Heart right ventricle (tissue), 16 donors: ENCODE measurements at places on chromosomes 2 and 18. TPM values are rescaled to one million over a fixed set of nuclear protein-coding genes. Genes with fewer than 3 reads are reported as not detected.

ALPG gene
- total RNA-seq, result not detected

SKA1 gene
- total RNA-seq, result 0.18 TPM

GRCh38 chr18:47512726-47513435 is 261.4 kb upstream of the SKOR2 start:
- no peak for DNase-seq

GRCh38 chr2:96256611-96257113 is 9.1 kb downstream of the TMEM127 start:
- no peak for DNase-seq

DNA sequence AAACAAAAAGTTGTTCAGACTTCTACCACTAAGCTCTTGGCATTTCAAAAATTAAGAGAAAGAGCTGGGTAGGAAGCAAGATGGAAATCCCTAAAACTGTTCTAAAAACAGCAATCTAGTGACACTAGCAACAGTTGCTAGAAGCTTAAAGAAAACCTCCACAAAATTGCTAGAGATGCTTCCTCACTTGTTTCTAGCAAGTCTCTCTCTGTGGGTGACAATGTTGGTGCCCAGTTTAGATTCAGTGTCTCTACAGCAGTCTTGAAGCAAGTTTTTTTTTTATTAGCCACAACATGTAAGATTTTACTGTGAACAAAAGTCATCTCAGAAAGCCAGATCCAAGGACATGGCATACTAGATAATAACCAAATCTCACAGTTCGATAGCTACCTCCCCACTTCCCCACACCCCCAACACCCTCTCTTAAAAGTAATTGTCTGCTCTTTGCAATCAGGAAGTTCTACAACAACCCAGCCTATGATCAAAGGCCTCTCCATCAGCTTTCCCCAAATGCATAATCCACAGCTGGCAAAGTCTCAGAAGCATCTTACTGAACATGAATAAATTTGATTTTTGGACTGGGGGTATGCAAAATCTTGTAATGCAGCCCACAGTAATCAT is 70.0 kb downstream of the ANKRD44 start:
- DNase-seq, result no peak

- no peak for DNase-seq
Observed at GRCh38 chr2:228522276-228522675, 340.8 kb upstream of the SPHKAP start.

GRCh38 chr2:207291625-207292252 is 126.0 kb upstream of the KLF7 start:
- no peak for DNase-seq
